ENCODE measurements at places on chromosomes 7 and 10.

DNA sequence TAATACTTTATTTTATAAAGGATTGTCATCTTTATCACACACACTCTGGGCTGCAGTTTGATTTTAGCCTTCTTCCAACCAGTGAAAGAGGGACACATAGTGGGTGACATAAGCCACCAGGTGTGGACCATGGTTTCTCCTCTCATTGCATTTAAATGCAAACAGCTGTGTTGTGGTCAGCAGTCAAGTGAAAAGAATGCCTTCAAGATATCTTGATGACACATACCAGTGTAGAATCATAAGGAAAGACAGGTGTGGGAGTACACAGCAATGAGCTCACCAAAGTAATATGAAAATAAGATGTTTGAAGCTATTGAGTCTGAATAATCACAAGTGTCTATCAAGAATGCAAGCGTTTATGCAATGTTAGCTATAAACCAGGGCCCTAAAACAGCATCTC, 580.0 kb downstream of the XPNPEP1 start:
- peak; percentile 17 for DNase-seq

DNA sequence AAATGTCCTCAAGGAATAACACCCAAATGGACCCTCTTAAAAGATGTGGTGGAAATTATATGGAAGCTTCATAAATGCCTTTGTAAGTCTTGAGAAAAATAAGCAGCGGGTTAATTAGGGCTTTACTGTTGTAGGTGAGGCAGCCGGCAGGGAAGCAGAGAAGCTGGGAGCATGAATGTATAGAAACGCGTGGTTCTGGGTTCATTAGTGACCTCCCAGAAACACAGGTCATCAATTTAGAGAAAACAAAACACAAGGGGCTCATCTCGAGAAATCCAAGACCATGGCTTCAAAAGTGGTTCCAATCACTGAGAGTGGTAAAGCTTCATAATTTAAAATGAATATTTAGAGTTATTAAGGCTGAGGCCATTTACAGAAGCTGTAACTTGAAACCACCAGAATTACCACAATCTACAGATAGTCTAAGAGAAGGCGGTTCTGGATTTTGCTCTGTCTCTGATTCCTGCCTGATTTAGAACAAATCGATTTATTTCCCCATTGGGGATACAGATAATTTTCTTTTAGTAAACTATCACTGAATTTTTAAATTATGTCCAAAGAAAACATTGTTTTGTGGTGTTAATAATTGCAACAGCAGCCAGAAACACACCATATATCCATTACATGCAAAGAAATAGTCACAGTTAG, 20.7 kb downstream of the GARIN1A start:
- DNase-seq: peak; percentile 50

GRCh38 chr7:88758381-88759229, 895 bp upstream of the ZNF804B start:
- DNase-seq: peak; percentile 80

GRCh38 chr10:47334466-47335295, 12.4 kb downstream of the GDF2 start:
- no peak for DNase-seq

DNA sequence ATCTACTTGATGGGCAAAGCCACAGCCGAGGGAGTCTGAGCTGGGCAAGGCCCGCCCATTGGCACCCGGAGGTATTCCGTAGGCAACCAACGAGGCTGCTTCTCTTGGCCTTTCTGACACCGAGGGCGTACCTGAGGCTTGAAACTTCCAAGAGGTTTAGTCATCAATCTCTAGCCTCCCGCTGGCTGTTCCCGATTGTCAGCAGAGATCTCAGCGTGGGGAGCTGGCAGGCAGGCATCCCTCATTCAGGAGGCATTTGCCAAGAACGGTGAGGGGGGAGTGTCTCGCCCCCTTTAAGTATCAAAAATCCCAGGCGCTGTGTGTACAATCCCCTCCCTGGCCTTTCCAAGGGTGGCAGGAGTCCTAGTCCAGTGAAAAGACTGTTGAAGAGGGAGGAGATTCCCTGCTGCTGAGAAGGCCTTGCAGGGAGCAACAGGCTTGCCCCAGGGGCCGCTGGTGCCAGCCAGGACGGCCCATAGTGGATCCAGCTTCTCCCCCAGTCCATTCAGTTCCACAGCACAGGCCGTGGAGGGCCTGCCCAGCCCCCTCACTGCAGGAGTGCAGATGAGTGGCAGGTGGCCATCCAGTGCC, 39.7 kb downstream of the OAT start:
- DNase-seq: no peak

GRCh38 chr10:101986624-101986971, 69.4 kb downstream of the ARMH3 start:
- no peak for DNase-seq

DNA sequence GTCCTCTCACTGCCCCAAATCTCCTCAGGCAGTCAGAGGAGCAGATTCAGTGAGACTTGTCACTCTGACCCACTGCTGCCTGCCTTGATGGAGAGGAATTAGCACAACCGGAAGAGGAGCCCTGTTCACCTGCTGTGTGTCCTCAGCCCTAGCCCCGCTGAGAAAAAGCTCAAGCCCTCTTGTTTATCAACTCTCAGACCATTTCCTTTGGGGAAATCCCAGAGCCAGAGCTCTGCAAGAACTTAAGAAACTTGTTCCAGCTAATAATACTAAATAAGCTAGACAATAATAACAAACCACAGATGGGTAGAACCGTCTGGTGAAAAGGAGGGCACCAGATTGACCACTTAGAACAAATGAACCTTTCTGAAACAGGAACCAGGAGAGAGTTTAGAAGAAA, 37.7 kb upstream of the ITGB1 start:
- no peak for DNase-seq

- DNase-seq: no peak
Measured at GRCh38 chr7:77329466-77330168, 86.5 kb downstream of the GSAP start.
